ENCODE measurements at places on chromosomes 11 and 22.

DNA sequence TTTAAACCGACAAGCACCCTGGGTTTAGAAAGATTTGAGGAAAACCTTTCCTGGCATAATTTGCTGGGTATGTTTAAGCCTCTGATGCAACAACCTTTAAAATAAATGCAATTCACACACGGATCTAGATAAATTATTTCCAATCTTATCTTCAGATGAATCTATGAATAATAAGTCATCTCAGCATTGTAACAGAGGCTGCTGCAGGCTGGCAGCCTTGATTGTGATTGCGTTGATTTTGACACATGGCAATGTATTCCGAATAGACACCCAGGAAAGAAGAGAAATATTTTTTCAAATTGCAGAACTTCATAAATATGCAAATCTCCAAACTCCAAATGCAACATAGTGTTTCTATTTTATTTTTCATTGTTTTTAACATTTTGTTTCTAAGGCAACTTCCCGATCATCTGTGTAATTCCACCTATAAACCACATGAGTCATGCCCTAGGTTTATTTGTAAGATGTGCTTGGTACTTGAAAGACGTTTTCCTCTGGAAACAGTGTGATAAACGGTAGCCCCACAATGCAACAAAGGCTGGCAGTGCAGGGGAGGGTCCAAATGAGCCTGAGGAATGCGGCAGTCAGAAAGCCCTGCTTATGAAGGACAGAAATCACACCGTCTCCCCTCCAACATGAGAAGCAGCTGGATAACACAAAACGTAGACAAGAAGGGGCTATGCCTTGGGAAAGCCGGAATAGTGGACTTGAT, 359.0 kb downstream of the BRD1 start:
- no peak for DNase-seq

GRCh38 chr11:116535994-116536393, 236.8 kb downstream of the BUD13 start:
- DNase-seq = no peak

- no peak for DNase-seq
Measured at GRCh38 chr22:17346578-17346977, 22.7 kb upstream of the CECR2 start.

DNA sequence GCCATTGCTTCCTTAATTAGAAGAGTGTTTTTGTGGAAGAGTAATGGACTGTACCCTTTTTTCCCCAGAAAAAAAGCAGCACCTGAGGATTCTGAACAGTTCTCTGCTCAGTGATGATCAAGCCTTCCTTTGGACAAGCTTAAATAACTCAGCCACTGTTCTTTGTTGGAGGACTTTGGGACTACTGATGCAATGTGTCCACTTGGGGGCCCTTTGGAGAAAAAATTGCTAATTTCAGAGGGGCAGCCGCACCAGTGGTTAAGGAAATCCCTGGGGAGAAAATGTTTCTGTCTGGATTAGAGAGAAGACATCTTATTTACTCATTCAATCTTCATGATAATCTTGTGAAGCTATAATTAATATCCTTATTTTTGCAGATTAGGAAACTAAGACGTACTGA, 5.3 kb upstream of the KMT2A start:
- peak; percentile 25 for DNase-seq

- DNase-seq = no peak
Measured at GRCh38 chr11:75371949-75372876, 20.8 kb upstream of the ARRB1 start.

GRCh38 chr22:27435844-27436576, 365.5 kb downstream of the MN1 start:
- no peak for DNase-seq

DNA sequence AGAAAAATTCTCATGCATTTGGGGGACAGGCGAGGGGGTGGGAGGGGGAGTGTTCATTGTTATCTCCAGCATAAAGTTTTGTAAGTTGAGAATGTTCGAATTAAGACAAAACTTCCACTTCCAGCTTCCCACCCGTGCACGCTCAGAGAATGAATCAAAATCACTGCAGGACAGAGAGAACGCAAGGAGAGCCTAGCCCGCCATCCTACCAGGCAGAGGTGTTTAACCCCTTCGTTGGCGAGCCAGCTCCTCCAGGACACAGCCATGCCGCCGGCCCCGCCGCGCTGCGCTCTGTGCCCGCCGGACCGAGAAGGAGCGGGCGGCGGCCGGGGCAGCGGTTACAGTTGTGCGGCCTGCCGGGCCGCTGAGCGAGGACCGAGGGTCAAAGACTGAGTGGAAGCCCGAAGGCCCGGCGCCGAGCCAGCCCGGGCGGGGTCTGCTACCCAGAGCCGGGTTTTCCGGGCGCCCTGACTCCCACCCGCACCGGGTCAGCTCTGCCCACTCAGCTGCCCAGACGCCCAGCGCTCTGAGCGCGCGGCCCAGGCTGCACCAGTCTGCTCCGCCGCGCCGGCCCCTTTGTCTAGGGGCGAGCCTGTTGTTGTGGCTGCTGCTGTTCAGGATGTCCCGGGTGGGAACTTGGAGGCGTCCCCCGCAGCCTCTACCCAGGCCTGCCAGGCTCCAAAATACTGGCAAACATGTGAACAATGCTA, at the start of gene NOX4:
Gene NOX4 (minus strand): TSS at position 395 of the 710 bp plus-strand sequence. CDS start 129 bp downstream, at position 266.
- DNase-seq = no peak

GRCh38 chr11:129610545-129610944, 205.1 kb upstream of the TMEM45B start:
- DNase-seq = no peak

- no peak for DNase-seq
Measured at GRCh38 chr11:70542811-70543210, 144.5 kb downstream of the CTTN start.

GRCh38 chr22:29723766-29724165, 4.0 kb downstream of the CABP7 start:
- no peak for DNase-seq

GRCh38 chr22:25930083-25930482, 188.1 kb downstream of the MYO18B start:
- no peak for DNase-seq

DNA sequence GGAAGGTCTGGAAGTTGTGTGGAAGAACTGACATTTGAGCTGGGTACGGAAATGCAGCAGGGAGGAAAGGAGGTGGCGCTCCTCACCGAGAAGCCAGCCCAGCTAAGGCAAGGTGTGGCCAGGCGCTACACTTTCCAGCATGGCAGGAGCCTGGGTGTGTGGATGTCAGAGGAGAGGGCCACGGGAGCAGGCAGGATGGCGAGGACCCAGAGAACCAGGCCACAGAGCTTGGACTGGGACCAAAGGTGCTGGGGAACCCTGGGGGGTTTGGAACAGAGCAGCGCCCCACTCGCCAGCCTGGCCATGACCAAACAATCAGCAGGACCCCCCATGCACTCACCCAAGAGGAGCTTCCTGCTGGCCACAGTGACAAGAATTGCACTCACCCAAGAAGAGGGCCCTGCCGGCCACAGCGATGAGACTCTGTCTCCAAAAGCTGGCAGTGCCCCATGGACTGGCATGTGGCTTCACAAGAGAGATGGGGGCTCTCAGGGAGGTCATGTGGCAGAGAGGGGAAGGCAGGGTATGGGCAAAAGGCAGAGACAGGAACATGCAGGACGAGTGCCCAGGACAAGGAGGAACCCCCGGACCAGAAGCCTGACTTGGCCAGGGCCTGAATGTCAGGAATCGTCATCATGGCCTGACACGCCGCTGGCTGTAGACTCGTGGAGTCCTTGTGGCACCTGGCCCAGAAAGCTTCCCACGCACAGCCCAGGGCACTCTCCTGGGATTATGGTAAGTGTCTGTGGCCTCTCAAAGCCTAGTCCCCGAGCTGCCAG, 45.4 kb downstream of the IGF2 start:
- DNase-seq = no peak

GRCh38 chr11:46463701-46464421, 72.3 kb upstream of the CHRM4 start:
- no peak for DNase-seq

- no peak for DNase-seq
Measured at GRCh38 chr11:79042824-79043223, 398.0 kb downstream of the TENM4 start.

GRCh38 chr11:9739123-9739900, 75.4 kb downstream of the SWAP70 start:
- DNase-seq = no peak

DNA sequence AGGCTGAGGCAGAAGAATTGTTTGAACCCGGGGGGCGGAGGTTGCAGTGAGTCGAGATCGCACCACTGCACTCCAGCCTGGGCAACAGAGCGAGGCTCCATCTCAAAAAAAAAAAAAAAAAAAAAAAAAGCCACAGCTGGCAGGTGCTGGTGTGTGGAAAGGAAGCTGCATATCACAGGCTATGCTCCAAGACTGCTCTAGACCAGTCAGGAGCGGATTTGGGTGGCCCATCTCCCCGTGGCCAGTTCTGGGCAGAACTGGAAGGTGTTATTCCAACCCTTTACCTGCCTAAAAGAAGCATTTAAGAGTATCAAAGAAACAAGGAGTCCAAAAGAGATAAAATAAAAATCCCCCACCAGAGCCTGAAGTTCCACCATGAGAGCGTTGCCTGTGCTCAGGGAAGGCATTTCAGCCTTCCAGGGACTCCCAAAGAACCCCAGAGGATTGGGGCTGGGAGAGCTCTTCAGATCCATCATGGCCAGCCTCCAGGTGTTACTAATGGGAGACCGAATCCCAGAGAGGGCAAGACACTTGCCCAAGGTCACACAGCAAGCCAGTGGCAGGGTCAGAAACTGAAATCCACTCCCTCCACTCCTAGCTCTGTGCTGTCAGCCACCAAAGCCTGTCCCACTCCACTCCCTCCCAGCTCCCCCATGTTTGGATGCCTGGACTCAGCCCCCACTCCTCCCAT, 14.3 kb downstream of the MFNG start:
- DNase-seq = no peak

DNA sequence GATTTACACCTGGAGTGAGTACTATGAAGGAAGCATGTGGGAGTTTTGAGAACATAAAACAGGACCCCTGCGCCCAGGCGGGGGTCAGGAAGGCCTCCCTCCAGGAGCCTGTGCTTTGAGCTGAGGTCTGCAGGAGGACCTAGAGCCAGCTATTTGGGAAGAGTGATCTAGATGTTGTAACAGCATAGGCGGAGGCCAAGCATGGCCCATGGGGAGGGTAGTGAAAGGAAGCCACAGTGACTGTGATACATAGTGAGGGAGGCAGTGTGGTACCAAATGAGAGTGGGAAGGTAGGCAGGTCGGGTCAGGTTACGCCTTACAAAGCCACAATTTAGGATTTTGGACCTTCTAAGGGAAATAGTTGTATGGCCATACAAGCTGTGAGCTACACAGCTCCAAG, 147.5 kb downstream of the PARVA start:
- DNase-seq = no peak

DNA sequence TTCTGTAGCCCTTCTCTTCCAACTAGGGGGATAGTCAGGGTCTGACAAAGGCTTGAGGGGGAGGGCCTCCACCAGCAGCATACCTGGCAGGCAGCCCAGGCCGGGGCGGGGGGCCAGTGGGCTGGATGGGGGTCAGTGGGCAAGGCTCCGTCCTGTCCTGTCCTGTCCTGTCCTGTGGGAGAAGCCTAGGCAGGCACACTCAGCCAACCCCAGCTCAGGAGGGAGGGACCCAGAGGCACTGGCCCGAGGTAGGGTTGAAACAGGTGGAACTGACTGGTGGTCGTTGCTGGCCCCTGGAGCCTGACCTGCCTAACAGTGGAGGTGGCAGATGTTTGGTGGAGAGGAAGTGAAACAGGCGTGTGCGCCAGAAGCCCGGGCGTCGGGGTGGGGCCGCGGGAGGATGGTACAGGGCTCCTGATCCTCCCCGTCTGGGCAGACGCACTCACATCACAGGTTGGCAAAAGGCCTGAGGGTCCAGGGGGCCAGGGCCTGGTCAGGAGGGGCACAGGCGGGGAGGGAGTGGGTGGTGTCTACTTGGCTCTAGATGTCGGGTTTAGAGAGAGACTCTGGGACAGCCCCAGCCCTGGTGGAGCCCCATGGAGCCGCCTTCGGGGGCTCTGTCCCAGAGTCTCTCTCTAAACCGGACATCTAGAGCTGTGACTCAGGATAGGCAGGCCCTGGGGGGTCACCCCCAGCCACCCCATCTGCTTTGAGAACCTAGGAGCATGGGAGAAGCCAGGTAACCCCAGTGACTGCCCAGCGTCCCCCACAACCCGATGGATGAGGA, 32.5 kb upstream of the GRAMD4 start:
- DNase-seq = peak; percentile 63

- no peak for DNase-seq
Measured at GRCh38 chr11:78083021-78083420, 3.4 kb upstream of the NDUFC2 start.

GRCh38 chr22:25364736-25365241, 145.3 kb downstream of the CRYBB2 start:
- no peak for DNase-seq

GRCh38 chr11:65311170-65311678, 3.4 kb upstream of the CDC42EP2 start:
- no peak for DNase-seq

DNA sequence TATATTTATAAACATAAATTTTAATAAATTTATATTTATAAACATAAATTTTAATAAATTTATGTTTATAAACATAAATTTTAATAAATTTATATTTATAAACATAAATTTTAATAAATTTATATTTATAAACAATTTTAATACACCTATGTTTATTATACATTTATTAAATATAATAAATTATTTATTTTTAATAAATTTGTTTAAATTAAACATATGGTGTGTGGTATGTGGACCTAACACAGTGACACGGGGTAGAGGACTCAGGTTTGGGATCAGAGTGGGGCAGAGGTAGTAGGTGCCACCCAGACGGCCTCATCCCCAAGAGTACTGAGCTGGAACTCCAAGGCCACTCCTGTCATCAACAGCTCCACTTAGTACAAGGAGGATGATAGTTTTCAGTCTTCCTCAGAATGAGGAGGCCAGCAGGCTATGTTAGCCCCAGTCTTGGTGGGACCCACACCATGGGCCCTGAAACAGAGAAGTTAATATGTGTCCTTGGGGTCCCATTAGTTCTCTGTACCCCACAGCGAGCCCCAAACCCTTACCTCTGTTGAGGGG, 46.7 kb upstream of the BID start:
- peak; percentile 32 for DNase-seq

DNA sequence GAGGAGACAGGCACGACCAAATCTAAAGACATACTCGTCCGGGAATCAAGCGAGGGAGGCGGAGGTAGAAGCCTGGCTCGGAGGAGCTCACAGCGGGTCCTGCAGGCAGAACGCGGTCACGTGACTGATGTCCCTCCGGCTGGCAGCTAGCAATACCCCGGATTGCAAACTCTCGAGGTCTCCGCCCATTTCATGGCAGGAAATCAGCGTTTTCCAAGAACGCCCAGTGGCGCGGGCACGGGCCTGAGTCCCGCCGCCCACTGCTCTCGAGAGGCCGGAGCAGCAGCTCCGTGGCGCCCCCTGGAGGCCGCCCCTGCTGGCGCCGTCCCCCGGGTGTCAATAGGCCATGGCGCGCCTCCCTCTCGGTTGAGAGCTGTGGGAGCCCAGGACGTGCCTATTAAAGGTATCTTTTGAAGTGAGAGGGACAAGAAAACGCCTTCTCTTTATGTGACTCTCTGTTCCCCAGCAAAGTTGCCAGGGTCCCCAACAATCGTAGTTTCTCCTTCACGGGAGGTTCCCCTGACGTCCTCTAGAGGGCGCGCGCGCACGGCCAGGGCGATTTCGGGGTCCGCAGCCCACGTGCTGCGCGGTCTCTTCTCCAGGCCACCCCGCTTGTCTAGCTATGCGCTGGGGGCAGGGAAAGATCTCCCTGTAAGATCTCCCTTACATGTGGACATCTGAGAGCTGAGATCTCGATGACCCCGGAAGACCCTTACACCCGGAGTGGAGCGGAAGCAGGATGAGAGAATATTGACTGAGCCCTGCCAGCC, 37.3 kb upstream of the RBFOX2 start:
- peak; percentile 80 for DNase-seq

GRCh38 chr11:118146554-118146953, 6.1 kb downstream of the SCN4B start:
- no peak for DNase-seq

GRCh38 chr11:132883241-132883640, 649.1 kb downstream of the OPCML start:
- DNase-seq = no peak

All from hematopoietic multipotent progenitor cell treated with erythropoietin and hydrocortisone succinate and interleukin-3 and kit ligand, for 8 days (in vitro differentiated cells).